Motor neuron (in vitro differentiated cells): ENCODE measurements at places on chromosomes 3 and 15.

GRCh38 chr3:127667119-127667681, 5.6 kb upstream of the ABTB1 start:
- ATAC-seq, result no peak

GRCh38 chr15:65106011-65106590, 8.9 kb downstream of the UBAP1L start:
- no peak for ATAC-seq

- no peak for ATAC-seq
Measured at GRCh38 chr3:81218023-81218422, 543.4 kb downstream of the GBE1 start.

DNA sequence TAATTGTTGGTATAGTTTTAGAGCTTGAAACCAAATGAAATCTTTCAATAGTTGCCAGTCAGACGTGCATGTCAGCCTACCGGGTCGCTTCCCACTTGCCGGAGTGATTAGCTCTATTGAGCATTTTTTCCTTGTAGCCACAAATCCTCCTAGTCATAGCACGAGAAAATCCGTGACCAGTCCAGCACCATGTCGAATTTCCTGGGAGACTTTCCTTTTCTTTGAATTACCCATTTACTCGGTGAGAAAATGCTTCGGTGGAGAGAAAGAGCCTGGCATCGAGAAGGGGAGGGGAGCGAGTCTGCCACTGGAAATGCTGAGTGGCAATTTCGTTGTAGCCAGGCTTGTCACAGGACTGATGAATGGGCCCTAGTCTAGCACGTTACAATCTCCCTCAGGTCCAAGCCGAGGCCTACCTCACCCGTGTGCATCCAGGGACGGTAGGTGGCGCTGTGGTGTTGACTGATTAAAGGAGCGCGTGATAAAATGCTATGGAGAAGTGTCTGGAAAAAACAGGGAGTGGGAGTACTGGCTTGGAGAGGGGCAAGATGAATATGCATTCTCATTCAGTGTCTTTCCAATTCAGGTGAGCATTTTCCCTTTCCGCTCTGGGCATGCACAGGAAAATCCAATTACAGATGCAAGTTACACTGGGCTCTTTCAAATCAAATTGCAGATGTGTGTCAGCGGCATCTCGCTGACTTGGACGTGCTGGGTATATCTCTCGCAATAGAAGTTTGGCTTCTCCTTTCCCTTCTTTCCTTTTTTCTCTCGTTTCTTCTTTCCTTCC, 238.8 kb downstream of the EDEM1 start:
- peak; percentile 88 for ATAC-seq

GRCh38 chr3:65170390-65171042, 482.7 kb upstream of the ADAMTS9 start:
- peak; percentile 72 for ATAC-seq

GRCh38 chr15:80787316-80787715, 8.1 kb downstream of the CEMIP start:
- no peak for ATAC-seq

DNA sequence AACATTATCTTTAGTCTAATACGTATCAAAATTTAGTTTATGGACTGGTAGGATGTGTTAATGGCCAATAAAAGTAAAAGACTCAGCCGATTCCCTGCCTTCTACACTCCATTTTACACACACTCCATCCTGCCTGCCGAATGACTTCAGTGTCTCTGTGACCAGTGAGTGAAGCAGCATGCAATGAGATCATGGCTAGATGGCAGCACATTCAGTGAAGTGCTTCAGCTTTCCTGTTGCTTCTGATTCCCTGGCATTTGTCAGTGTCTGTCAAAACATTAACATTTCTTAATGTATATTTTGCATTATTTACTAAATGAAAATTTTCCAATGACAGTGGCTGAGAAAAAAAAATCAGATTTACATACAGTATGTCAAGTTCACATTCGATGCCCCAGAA, 412.0 kb downstream of the FHIT start:
- ATAC-seq, result peak; percentile 51

DNA sequence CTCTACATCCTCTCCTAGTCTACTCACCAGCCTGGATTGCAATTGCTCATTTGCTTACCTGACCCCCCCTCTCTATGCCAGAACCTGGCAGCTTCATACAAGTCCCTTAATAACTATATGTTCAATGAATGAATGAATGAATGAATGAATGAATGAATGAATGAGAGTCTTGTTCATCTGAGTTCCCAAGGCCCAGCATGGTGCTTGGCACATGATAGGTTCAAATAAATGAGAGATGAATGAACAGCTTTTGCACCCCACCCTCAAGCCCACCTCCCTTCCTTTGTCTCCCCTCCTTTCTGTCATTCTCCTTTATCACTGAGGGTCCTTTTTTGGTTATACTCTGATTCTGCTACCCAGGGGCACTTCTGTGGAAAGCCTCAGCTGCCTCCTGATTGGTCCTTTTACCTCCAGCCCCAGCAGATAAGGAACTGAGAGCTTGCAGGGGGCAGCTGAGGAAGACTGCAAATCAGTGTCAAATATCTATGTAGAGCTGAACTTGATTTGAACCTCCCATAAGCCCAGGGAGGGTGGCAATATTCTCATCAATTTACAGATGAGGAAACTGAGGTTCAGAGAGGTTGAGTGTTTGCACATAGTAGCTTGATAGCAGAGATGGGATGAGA, 54.1 kb upstream of the CHRNB4 start:
- no peak for ATAC-seq

- no peak for ATAC-seq
Measured at GRCh38 chr3:177290633-177291032, 93.4 kb upstream of the TBL1XR1 start.

DNA sequence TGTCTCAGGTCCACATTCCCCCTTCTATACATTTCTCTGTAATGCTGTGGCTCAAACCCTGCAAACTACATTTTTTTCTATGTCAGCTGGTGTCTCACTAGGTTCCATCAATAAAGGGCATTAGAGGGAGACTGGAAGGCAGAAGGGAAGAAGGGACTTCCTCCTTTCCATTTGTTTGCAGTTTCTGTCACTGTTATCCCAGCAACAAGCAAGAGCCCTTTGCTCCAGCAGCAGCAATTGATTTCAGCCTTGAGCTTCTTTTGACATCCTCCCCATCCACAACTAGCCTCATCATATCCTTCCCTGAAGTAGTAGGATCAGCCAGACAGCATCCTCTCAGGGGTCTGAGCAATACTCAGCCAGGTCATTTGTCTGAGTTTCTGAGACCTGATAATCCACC, 5.3 kb upstream of the NCK1 start:
- no peak for ATAC-seq

DNA sequence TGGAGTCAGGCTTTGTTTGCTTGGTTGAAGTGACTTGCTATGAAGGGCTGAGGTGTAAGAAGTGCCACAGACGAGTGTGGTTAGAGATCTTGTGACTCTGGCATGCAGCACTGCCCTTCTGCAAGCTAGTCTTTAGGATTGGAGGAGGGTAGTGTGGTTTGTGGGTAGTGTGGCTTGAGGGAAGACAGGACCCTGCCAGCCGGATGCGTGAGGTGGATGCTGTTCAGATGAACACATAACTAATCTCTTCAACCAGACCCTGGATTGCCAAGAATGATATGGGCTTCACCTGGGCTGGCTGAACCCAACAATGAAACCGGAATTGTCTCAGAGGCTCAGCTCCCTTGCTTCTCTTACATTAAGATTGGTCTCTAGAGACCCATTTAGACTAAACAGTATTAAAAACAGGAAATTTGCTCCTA, 32.7 kb downstream of the STARD9 start:
- ATAC-seq, result no peak

DNA sequence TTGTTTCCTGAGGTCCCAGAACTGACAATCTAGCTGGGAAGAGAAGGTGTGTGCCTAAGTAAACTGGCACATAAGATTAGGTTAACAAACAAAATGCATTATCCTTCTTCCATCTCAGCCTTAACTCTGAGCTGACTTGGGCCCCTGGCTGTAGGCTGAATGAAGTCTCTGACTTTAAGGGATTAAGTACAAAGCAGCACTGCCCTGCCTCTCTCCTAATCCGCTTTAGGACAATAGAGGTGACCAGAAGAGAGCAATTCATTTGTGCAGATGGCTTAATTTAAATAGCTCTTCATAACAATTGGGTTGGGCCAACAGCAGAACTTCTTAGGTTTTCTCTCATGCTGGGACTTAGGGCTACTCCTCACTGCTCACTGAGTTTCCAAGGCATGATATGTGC, 181.6 kb upstream of the SOX14 start:
- no peak for ATAC-seq

DNA sequence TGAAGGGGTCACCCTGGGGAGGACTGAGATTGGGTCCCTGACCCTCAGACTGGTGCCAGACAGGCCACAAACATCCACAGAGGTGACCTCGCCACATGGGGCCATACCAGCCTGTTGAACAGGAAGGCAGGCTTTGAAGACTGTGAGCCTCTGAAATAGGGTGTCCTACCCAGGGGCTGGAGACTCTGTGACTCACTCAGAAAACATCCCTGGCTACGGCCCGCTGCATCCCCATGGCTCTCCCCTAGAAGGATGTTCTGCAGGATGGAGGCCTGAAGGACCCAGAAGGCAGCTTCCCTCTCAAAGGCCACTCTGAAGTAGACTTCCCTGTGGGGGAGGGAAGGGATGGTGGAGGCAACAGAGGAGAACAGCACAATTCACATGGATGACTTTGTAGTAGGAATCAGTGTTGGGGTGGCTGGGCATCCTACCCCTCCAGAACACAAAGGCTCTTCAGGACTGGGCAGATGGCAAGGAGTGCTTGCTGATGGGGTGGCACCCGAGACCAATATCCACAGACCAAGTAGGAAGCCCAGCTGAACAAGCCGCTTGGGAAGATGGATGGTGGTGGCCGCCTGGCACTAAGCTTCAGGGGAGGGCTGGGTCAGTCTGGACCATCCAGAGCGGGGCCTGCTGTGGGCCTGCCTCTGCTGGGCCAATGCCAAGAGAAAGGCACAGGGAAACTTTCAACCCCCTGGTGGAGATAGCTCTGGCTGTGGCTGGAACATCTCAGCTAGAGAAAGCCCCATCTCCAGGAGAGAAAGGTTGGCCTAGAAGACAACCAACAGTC, 37.6 kb upstream of the DUSP7 start:
- ATAC-seq, result no peak

GRCh38 chr3:51538115-51538458, 432 bp upstream of the RAD54L2 start:
- peak; percentile 46 for ATAC-seq

- ATAC-seq, result peak; percentile 19
Measured at GRCh38 chr15:72163719-72164118, 33.9 kb downstream of the GRAMD2A start.
